ENCODE measurements at places on chromosomes 13 and 19.

DNA sequence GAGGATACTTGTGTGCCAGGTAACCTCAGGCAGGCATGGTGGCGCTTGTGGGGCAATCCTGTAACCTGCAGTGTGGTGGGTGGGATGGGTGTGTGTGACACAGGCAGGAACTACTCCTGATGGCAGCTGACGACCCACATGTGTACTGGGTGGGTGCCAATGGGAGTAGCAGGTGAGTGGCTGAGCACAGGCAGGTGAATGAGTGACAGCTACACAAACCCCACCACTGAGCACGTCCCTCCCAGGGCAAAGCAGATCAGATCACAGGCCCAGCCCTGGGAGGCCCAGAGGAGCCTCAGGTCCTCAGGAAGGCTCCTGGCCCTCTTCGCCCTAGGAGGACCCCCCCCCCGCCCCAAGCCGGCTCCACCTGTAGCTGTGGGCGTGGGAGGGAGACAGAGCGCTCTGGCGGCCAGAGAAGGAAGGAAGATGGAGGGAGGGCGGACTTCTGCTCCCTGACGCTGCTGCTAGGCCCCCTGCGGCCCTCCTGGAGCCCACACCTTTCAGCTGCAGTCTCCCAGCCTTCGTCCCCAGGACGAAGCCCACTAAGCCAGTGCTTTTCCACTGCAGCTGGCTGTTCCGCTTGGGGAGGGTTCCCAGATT lies 1.3 kb upstream of the ZNF181 start:
- DNase-seq = no peak

- no peak for DNase-seq
Observed at GRCh38 chr13:50762969-50763567, 80.4 kb downstream of the DLEU7 start.

DNA sequence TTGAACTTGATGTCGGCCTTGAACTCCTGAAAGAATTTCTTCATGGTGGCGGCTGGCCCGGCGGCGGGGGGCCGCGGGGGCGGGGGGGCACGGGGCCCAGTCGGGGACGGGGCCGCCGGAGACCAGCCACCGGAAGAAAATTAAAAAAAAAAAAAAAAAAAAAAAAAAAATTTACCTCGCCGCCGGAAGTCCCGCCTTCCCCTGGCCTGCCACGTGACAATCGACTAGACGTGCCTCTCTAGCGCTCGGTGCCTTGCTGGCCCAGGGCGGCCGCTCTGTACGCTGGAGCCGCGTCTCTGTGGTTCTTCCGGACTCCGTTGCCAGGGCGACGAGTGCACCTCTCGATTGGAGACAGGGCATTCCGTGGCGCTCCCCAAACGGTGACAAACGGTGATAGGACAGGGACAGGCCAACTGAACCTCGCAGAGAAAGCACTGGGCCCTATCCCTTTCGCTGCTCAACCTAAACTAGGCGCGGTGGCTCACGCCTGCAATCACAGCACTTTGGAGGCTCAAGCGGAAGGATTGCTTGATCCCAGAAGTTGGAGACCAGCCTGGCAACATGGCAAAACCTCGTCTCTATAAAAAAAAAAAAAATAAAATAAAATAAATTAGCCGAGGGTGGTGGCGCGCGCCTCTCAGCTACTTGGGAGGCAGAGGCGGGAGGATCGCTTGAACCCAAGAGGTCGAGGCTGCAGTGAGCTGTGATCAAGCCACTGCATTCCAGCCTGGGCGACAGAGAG lies at the start of gene UBXN6:
TSS of gene UBXN6 (minus strand) at position 141 of the 742 bp plus-strand sequence. CDS start at position 44, 97 bp downstream.
- peak; percentile 96 for DNase-seq

- no peak for DNase-seq
Observed at GRCh38 chr19:34556488-34556887, 74.9 kb downstream of the WTIP start.

- DNase-seq = no peak
Observed at GRCh38 chr19:48451624-48452023, 3.8 kb upstream of the KCNJ14 start.
